C1 segment of cervical spinal cord (tissue), 14 donors: ENCODE measurements at places on chromosomes 7 and 10.

- no peak for DNase-seq
These were observed 619 bp downstream of the EXOC4 start for GRCh38 chr7:133253519-133253875.

DNA sequence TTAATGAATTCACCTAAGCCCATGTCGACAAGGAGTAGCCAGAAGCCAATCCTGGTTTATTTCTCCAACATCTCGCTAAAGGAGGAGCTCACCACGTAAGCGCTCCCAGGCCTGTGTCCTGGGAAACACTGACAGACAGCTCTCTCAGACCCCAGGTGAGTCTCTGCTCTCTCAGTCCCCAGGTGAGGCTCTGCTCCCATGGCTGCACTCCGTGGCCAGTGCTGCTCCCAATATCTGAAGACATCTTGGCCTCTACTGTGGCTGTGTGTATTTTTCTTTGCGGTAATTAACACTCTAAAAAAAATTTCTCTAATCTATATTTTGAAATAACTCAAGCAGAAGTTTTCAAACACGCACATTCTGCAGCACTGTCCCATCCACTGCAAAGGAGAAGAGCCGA lies 564.5 kb downstream of the PTPRN2 start:
- no peak for DNase-seq

GRCh38 chr10:3666525-3667302 lies 118.3 kb downstream of the KLF6 start:
- no peak for DNase-seq

- DNase-seq = no peak
These were observed 70.2 kb downstream of the SLC39A12 start for GRCh38 chr10:18021725-18022480.

DNA sequence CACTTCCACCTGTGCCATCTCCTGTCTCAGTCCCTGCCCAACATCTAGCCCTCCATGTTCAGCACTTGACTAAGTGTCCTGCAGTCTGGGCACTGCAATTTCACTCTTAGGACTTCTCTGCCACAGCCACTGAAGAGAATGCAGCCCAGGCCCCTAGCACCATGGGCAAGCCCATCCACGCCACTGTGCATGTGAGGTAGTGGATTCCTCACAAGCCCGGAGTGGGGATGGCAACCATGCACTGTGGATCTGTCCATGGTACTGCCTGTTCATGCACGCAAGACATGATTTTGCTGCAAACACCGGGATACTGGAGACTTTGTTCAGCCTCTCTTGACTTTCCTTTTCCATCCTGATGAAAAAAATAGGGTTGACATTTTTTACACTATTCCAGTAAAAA lies 12.3 kb downstream of the DDC start:
- no peak for DNase-seq

- no peak for DNase-seq
These were observed at the start of gene NMT2 for GRCh38 chr10:15168291-15168785. Gene NMT2 (minus strand): TSS chr10:15168693. CDS start chr10:15168612, 81 bp downstream.

DNA sequence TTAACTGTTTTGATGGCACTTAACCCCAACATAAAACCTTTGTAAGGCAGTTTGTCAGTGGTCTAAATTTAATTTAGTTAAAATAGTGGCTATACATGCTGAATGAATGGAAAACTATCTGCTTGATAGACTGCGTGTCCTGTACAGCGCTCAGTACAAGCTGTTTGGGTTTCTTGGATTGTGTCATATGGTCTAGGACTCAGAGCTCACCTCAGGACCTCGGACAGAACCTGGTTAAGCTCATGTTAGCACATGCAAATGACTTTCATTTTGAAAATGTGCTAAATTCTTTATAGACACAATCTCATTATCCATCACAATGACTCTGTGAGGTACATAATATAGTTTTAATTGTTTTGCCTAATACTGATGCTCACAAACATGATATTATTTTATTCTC lies 55.7 kb upstream of the RELN start:
- no peak for DNase-seq

DNA sequence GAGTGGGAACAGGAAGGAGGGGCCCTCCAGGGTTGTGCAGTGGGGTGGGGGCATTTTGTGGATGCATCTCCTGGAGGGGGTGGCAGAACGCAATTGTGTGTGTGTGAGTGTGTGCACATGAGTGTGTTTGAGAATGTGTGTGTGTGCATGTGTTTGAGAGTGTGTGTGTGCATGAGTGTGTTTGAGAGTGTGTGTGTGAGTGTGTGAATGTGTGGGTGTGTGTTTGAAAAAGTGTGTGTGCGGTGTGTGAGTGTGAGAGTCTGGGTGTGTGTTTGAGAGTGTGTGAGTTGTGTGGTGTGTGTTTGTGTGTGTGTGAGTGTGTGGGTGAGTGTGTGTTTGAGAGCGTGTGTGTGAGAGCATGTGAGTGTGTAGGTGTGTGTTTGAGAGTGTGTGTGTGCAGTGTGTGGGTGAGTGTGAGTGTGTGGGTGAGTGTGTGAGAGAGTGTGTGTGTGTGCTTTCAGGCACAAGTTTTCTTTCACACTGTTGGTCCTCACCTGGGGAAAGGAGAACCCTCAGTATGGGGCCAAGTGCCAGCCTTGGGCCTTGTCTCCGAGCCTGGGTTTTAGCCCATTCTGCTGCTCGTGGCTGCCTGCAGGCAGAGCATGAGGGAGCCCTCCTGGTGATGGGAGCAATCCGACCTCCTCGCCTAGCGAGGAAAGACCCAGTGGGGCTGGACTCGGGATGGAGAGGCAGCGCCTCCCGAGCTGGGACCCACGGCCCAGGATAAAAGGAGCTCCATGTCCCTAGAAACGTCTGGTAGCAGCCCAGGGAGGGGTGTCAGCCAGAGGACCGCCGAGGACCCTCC lies 35.6 kb downstream of the CDH23 start:
- DNase-seq = no peak
